Midbrain (tissue), 1 donor: ENCODE measurements at places on chromosomes 1 and 21.

DNA sequence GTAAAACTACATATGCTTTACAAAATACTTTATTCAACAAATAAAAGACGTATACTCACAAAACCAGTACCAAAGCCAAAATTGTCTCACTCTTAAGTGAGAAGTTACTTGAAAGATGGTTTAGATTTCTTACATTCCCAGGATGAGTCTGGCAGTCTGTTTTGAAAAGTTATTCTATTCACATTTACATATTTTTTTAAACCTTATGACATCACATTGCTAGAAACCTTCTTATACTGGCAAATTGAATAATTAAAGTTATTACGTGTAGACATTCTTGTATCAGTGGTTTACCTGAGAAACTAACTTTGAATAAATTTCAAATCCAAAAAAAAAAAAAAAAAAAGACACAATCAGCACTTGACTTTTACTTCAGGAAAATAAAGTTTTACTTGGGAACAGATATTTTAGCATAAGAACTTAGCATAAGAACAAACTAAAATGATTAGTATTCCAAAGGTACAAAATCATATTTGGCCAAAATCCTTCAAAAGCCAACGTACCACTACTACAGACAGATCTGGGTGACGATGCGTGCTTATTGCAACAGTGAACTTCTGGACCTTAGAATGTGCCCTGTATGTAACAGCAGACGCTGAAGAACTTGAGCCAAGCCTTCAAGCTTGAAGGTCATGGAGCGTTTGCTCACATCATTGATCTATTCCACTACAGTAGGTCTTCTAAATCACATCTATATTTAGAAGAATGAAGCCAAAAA is 2.5 kb downstream of the CDC42BPA start:
- peak; percentile 51 for DNase-seq

DNA sequence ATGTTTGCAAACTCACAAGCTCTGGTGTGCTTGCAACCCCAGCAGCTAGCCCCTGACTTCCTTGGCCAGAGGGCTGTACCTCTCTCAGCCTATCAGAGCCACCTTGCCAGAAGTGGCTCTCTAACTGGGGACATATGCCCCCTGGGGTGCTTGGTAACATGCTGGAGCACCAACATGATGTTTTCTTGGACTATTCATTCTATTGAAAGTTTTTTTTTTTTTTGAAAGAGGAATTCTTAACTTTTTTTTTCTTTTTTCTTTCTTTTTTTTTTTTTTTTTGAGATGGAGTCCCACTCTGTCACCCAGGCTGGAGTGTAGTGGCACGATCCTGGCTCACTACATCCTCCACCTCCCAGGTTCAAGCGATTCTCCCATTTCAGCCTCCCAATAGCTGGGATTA is 14.7 kb upstream of the CAPN8 start:
- no peak for DNase-seq

GRCh38 chr1:62117018-62117750 is 77.5 kb upstream of the L1TD1 start:
- no peak for DNase-seq

DNA sequence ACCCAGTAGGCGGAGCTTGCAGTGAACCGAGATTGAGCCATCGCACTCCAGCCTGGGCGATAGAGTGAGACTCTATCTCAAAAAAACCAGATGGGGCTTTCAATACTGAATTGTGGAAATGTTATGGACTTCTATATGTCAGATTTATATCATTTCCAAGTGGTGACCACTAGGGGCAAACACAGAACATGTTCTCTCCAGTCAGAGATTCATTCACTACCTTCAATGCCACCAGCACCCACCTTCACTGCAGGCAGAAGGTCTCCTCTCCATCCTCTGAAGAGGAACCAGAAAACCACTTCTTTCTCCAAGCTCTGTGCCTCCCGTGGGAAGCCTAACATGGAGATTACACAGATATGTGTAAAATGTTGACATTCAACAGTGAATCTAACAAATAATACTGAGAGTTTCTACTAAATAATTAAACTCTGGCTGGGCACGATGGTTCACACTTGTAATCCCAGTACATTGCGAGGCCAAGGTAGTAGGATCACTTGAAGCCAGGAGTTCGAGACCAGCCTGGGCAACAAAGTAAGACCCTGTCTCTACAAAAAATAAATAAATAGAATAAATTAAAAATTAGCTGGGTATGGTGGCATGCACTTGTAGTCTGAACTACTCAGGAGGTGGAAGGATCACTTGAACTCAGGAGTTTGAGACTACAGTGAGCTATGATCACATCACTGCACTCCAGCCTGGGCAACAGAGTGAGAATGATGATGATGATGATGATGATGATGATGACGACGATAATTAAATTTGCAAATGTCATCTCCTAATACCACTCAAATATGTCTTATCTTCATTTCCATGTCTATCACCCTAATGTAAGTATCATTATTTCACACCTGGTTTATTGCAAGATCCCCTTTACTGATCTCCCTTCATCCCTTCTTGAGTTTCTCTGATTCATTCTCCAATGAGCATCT is 151.1 kb downstream of the ZNF281 start:
- DNase-seq, result no peak

DNA sequence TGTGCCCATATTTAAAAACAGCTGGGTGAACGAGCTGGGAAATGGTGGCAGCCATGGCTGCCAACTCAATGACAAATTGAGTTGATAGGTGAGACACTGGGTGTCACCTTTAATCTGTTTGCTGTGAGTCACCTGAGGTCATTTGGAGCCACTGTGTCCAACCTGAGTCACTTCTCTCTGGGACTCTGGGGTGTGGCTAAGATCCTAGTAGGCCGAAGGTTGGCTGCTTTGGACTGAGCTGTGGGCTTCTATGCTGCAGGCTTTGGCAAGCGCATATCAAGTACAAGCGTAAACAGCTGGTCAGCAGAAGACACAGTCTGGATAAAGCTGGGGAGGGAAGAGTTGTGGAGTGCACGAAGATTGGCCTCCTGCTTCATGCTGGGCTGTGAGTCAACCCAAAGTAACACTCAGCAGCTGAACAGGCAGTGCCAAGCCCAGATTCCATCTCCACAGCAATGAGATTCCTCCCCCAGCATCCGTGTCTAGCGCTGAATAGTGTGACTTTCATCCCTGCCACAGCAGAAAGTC is 24.0 kb downstream of the TEX35 start:
- peak; percentile 9 for DNase-seq

GRCh38 chr1:176521211-176521610 is 58.2 kb downstream of the PAPPA2 start:
- DNase-seq, result no peak

DNA sequence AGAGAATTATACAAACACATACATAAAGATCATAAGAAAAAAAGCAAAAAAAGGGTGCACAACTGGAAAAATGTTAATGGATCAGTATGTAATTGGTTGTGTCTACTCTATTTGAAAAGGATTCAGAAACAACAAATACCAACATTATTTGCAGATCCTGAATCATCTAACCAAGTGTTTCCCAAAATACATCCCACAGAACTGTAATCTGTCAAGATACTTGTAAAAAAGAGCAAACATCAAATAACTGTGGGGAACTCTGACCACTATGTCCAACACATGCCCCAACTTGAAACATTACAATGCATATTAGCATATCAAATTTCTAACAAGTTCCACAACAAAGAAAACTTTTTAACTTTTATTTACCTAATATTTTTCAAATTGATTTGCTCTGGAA is 22.6 kb downstream of the ANKRD13C start:
- DNase-seq, result no peak

DNA sequence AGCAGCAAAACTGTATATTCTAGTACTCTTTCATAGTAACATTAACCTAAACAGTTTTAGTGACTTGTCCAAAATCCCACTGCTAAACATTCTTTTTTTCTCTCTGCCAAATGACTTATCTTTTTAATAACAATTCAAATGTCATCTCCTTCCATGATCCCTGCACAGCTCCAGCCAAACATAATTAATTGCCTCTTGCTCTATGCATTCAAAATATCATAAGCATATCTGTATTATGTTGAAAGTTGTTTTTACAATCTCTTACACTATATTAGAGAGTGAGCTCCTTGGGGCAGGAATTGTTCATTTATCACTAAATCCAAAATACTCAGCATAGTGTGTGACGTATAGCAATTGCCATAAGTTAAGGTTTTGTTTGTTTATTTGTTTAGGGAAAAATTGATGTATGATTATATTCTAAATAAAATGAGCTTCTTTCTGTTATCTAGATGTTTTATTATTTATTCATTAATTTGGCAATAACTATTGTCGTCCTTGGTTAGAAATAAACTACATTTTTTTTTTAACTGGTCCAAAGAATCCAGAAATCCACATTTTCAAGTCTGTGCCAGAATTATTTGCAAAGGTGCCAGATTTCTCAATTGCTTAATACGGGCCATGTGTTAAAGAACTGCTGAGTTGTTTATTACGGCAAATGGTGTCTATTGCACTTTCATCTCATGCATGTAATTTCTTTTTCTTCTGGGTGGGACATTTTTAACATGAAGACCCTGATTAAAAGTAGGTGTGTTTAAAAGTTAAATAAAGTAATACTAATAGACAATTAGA is 577.2 kb upstream of the ZRANB2 start:
- DNase-seq, result no peak
